Head of caudate nucleus (tissue), 42 donors: ENCODE measurements at places on chromosomes 16 and 17.

- no peak for DNase-seq
Measured at GRCh38 chr16:28320023-28320561, 27.8 kb downstream of the SBK1 start.

DNA sequence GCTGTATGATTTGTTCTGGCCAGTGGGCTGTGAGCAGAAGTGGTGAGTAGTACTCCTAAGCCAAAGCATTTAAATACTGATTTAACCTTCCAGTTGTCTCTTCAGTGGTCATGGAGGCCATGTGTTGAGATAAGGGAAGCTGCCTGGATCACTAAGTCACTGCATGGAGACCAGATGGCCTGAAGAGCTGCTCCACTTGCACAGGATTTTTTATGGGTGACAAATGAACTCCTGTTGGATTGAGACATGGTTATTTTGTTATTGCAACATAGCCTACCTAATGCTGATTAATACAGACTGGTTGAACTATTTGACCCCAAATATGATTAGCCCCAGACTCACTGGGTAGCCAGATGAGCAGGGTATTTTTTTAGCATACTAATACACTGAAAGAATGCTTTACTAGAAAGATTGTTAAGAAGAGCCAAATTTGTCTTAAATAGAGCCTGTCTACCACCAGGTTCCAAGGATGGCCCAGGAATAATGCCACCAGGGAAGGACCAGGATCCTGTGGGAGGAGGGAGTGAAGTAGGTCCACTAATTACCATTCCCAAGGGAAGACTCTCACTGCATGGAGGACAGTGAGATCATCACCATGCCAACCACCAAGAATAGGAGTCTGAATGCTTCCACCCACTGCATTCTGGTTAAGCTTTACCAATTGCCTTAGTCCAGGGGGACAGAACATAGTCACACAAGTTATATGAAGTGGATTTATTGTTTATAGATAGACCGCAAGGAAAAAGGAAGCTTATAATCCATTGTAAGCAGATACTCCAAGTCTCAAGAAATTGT lies 187.4 kb upstream of the IRX6 start:
- no peak for DNase-seq

- DNase-seq: peak; percentile 97
Measured at GRCh38 chr17:42980274-42980765, at the start of gene RUNDC1. Gene RUNDC1, plus strand, starts transcription at chr17:42980565. Its CDS starts 12 bp downstream, at chr17:42980577.

DNA sequence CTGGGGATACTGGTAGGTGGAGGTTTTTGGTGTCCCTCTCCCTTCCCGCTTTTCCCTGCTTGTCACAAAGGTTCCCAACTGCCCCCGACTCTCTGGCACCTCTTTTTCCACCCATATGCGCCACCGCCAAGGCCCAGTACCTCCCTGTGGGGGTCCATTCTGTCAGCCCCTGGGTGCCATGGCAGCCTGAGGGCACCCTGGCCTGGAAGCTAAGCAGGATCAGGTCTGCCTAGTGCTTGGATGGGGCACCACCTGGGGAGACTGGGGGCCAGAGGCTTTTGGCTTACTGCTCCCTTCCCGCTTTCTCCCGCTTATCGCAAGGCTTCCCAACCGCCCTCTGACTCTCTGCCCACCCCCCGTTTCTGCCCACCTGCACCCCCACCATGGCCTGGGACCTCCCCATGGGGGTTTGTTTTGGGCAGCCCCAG lies 2286.4 kb downstream of the TP53TG3F start:
- DNase-seq: no peak

DNA sequence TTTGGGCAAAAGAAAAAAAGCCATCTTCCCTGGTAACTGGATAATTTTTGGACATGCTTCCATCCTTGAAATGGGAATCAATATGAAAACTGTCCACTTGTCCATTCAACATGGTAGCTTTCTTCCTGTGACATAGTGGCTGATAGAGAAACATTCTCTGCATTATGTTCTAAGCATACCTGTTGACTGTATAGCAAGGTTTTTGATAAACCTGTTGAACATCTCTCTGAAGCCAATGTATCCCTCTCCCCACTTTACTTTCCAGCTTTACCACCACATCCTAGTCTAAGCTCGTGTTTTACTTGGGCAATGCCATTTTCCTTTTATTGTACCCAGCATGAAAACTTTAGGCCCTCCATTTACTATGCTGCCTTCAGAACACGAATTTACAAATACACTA lies 630.1 kb downstream of the TOX3 start:
- DNase-seq: no peak
